CD4-positive, alpha-beta T cell treated with Interleukin-2 at 100 ng/mL for 4 hours (primary cell): ENCODE measurements at places on chromosomes 6 and 20.

GRCh38 chr20:37377346-37378081, 31.6 kb downstream of the SRC start:
- no peak for DNase-seq

- DNase-seq: no peak
Measured at GRCh38 chr6:3535776-3536435, 79.1 kb upstream of the SLC22A23 start.

DNA sequence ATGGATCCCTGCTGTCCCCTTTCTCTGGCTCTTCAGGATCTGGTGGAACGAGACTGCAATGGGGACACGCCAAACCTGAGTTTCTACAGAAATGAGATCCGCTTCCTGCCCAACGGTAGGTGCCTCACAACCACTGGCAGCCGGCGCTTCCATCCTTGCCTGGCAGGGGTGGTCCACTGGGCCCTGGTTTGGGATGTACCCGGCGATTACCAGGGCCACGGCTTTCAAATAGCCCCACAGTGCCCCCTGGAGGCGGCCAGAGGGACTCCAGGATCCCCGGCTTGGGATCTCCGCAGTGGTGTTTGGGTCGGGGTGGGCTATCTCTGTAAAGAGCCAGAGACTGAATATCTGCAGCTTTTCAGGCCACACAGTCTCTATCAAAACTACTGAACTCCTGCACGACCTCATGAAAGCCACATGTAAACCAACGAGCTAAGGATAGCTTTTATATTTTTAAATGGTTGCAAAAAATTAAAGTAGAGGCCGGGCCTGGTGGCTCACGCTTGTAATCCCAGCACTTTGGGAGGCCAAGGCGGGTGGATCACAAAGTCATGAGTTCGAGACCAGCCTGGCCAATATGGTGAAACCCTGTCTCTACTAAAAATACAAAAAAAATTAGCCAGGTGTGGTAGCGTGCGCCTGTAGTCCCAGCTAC, 3.7 kb downstream of the OGFR start:
- peak; percentile 77 for DNase-seq

DNA sequence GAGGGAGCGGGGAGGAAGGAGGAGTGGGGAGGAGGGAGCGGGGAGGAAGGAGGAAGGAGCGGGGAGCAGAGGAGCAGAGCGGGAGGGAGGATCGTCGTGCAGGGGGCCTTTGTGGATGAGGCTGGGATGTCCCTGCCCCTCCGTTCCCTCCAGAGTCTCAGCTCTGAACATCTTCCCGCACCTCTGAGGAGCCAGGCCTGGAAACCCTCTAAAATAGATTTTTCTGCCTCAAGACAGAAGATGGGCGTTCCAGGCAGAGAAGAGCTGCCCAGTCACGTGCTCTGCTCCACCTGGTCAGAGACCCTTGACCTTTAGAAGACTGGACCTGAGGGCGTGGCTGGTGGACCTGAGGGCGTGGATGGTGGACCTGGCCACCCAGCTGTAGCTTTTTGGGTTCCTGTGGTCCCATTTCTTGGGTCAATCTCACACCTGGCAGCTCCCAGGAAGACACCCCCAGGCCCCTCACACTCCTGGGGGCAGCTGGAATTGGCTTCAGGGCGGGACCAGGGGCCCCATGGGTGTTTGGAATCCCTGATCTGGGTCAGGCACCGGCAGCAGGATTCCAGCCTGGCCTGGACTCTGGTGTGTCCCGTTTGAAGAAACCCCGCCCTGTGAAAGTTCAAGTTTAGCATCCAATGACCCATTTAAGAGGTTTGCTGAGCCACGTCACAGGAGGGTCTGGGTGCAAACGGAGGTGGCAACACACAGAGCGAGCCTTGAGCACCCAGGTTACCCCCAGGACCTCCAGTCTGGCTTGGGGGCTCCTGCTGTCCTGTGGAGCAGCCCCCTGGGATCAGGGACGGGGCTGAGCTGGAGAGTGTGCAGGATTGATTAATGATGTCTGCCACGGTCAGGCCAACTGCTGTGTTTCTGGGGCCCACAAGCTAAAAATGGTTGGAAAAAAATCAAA, 96.9 kb upstream of the BHLHE23 start:
- DNase-seq: no peak
